ENCODE measurements at places on chromosomes 6 and 20.

DNA sequence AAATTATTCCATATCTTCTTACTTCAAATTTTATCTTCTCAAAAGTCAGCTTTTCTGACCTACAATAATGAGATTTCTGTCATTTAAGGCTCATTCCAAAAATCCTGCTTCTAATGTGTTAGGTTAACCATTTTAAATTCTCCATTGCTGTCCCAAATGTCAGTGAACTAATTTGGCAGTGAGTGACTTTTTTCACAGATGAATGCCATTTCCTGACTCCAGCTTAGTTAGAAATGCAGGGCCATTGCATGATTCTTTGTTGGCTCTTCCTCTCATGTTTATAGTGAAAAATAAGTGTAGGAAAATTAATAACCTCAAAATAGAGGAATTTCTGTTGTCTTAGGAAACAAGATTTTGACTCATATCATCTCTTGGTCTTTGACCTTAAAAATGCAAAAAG lies 44.1 kb downstream of the VIP start:
- DNase-seq, result no peak

DNA sequence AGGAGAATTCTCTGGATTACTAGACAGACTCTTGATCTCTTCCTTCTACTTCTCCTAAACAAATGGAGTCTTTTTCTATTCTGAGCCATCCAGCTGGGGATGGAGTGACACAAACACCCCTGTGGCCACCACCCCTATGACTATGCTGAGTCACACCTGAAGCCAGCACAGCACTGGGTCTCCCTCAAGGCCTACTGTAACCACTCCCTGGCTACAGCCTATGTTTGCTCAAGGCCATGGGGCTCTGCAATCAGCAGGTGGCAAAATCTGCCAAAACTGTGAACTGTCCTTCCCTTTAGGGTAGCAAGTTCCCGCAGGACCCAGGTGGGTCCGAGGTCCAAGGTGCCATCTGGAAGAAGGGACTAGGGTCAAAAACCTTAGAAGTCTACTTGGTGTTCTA lies 132.3 kb downstream of the TINAG start:
- DNase-seq, result no peak

DNA sequence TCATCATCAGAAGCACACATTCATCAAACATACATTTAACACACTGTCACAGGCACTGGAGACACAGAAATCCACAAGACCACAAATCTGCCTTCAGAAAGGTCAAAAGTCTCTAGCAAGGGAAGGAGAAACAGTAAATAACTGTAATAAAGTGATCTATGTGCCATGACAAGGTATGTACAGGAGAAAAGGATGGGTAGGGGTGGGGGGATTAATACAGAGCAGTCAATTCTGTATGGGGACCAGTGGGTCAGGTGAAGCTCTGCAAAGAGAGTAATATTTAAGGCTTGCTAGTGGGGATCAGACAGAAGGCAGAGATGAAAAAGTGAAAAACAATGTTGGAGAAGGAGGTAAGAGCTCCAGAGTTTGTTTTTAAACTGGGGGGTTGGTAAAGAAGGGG lies 32.6 kb downstream of the ELOVL5 start:
- no peak for DNase-seq

DNA sequence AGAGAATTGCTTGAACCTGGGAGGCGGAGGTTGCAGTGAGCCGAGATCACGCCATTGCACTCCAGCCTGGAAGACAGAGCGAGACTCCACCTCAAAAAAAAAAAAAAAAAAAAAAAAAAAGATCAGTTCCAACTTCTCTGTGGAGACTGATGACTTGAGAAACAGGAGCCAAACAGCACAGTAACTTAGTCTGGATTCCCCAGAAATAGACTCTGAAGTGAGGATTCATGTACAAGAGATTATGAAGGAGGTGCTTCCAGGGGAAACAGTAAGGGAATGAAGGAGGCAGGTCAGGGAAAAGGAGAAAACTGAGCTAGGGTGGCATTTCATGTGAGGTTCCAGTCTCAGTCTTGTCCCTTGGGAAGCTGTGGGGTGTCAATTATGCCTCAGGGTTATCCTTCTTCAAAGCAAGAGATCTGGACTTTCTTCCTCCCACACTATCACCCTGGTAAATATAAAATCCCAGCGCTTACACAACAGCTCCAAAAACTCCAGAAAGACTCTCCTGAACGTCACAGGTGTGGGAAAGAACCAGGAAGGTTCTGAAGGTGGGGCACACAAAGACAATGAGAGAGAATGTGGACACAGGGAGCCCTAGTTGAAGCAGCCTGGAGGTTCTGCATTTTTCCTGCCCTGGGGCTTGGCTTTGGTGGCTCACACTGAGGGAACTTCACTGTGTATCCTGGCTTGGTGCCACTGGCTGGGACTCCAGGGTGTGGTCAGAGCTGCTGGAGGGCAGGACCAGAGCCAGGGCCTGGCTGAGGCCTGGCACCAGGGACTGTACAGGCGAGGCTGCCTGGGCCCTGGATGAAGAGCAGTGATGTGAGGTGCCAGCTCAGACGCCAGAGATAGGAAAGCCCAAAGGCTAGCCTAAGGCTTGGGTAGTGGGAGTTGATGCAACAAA lies 46.8 kb downstream of the PCNA start:
- DNase-seq, result peak; percentile 52

DNA sequence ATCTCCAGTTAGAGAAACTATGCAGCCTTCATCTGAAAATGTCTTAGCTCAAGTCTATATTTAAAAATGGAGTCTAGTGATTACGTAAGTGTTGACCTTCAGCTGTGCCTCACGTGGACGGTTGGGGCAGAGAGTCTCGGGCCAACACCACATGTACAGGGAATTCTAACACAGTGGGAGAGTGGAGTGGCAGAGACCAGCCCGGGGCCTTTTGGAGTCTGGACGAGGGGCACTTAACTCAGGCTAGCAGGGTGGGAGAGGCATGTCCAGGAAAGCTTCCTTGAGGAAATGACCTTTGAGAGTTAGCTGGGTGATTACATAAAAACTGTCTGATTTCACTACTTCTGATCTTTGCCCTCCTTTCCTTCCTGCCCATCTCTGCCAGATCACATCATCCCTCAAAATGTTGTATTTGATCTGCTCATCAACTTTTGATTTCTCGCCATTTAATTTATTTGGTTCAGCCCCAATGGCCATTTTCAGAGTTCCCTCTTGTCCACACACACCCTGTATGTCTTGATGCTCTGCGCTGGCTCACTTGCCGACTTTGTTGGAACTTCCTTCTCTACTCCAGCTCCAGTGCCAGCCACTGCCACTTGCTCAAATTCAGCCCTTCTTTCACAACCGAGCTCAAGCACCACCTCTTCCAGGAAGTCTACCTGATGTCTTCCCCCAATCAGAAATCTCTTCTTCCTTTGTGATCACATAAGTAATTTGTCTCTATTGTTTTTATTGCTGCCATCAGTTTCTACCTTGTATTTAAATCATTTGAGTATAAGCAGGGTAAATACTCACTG lies 2.6 kb downstream of the ARMC2 start:
- DNase-seq, result no peak

DNA sequence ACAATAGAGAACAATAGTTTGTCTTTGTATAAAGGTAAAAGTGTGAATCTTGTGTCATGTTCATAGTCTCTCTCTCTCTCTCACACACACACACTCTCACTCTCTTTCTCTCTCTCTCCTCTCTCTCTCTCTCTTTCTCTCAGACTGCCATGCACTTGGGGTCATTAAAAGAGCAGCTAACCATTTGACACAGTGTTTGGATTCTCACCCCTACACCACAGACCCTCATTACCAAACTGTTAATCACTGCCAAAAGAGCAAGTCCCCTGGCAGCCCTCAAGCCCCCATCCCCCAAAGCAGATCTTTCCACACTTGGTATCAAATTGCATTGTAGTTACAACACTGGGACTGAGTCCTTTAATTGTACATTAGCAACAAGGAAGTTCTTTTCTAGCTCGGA lies 305.8 kb upstream of the RSPO3 start:
- no peak for DNase-seq

- DNase-seq, result no peak
Measured at GRCh38 chr20:39190666-39191570, 228.8 kb downstream of the DHX35 start.

DNA sequence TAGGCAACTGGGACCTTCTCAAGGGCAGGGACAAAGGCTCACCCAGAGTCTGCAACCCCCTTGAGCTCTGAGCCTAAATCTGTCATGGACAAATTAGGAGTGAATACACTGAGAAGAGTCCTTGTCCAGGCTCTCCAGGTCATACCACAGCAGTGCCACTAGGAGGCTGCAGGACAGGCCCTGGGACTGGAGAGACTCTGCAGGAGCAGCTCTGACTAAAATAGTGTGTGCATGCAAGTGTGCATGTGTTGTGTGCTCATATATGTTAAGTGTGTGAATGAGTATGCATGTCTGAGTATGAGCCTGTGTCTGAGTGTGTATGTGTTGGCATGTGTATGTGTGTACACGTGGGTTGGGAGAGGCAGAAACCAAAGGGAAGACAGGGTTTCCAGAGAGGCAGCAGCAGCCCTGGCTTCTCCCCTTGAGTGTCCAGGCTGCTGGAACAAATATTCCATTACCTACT lies 27.1 kb downstream of the MRPL14 start:
- no peak for DNase-seq

- peak; percentile 66 for DNase-seq
Measured at GRCh38 chr6:109008537-109009235, 86.0 kb downstream of the SESN1 start.

DNA sequence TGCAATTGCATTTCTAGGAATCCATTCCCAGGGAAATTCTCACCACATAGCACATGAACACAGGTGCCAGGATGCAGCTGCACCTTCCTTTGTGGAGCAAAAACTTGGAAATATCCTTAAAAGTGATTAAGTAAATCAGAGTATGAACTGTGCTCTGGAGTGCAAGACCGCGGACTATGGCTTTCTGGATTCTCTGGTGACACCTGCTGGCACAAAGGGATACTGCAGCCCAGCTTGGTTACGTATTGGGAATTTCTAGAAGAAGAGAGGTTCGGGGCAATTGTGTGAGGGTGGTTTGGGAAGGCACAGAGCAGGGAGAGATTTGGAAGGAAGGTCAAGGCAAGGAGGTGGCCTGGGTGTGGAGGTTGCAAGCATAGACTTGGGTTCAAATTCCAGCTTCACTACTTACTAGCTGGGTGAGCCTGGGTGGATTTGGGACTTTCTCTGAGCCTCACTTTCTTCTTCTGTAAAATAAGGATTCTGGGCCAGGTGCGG lies 15.9 kb upstream of the PEDS1 start:
- peak; percentile 39 for DNase-seq

- DNase-seq, result no peak
Measured at GRCh38 chr6:3723966-3724365, 27.5 kb downstream of the PXDC1 start.

DNA sequence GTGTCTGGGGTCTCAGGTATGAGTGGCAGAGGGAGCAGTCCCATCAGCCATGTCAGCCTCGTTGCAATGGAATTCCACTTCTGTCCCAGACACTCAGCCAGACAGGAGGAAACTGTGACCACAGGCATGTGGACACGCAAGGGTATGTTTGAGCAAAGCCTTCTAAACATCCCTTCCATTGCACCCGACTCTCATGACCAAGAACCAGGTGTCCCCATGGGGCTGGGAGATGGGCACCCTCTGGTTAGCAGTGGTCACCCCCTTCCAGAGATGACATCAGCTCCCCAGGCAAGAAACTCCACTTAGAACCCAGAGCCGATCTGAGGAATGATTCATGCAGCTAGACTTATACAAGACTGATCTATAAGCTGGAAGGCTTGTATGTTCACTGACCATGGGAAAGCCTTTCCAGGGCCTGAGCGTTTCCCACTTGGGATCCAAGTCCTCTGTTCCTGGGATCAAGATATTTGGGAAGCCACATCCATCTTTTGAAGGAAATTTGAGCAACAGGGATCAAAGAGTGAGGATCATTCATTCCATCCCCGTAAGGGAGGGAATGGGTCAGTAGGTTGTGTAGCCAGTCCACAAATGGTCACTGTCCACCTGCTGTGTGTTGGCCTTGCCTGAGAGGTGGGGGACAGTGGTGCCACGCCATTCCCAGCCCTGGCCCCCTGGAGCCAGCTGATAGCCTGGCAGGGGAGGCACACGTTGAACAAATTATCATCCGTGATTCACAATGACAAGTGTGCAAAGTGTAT lies 3.9 kb upstream of the MRGBP start:
- DNase-seq, result no peak

DNA sequence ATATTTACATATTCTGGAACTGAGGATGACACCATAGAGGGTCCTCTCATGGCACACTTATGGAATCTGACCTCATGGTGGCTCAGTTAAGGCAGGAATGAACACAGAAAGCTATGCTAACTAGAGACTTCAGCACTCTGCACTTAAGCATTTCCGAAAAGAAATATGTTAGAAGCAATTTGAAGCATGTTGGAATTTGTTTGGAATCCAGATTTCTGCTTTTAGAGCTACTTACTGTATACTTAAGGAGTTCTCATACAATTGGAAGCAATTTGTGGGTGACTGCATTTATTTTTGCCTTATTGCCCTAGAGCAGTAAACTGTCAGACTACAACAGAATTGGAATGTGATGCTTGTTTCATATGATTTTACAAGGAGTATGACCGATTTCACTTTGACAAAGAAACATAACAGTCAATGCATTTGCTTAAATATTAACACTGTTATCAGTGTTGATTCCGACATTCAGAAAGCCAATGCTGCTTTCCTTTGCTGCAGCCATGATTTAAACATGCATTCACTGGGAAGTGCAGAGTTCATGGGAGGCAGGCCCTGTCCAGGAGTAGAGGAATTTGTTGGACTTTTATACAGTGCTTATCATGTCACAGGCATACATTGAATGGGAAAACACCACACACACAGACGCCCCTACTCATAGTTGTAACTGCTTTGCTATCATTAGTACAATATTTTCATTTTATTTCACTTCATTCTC lies 244.4 kb downstream of the SAMD5 start:
- no peak for DNase-seq

- DNase-seq, result no peak
Measured at GRCh38 chr6:131683479-131683878, 17.7 kb downstream of the OR2A4 start.

- no peak for DNase-seq
Measured at GRCh38 chr6:167702241-167702827, 124.4 kb upstream of the AFDN start.

DNA sequence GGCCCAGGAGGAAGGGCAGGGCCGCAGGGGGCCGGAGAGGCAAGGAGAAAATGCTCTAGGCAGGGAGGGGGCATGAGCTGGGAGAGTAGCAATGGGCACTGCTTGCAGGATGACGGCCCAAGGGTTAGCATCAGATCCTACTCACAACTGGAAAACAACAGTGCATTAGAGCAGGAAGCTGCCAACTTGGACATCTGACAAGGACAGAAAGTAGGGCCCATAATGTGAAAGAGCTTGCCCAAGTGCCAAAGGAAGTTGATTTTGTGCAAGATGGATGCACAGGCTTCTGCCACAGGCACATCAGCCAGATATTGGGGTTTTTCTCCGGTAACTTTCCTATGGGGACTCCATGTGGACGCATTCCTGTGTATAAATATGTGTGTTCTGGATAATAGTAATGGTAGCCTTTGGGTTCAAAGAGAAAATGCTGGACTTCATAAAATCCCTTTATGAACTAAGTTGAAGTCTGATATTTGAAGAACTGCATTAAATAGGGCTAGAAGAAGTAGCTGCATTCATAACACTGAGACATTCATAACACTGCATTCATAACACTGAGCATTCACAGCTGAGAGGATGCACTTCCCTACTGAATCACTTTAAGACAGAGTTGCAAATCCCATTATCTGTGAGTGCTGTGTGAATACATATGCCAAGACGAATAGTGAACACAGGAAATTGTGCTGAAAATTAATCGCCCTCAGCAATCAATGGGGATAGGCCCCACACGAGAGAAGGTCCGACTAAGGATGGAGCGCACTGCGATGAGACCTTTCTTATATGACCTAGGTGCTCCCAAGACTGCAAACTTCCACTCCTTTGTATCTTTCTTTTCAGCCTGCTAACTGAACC lies 235.6 kb upstream of the PRDM1 start:
- no peak for DNase-seq

GRCh38 chr20:40390654-40391053 lies 298.4 kb downstream of the MAFB start:
- no peak for DNase-seq
